H9 (cell line): ENCODE measurements at places on chromosomes 11 and 22. TPM values are rescaled to one million over a fixed set of nuclear protein-coding genes. Genes with fewer than 3 reads are reported as not detected.
A peak's percentile ranks its signal among the peaks of the same experiment; 100 is the strongest.

- H3K36me3 ChIP-seq = peaks cover 5% of the 10 kb centered on the region; the same call in 1 of the 2 replicates
- no peak overlapping the region for H3K27ac ChIP-seq
- DNase-seq = no peak
- no peak overlapping the region for H3K4me3 ChIP-seq
- no peaks in the 10 kb centered on the region for H3K27me3 ChIP-seq
Observed at GRCh38 chr11:73001615-73002014, 140.5 kb downstream of the FCHSD2 start.

The GRAP2 gene
- total RNA-seq = not detected in 2 replicates

DNA sequence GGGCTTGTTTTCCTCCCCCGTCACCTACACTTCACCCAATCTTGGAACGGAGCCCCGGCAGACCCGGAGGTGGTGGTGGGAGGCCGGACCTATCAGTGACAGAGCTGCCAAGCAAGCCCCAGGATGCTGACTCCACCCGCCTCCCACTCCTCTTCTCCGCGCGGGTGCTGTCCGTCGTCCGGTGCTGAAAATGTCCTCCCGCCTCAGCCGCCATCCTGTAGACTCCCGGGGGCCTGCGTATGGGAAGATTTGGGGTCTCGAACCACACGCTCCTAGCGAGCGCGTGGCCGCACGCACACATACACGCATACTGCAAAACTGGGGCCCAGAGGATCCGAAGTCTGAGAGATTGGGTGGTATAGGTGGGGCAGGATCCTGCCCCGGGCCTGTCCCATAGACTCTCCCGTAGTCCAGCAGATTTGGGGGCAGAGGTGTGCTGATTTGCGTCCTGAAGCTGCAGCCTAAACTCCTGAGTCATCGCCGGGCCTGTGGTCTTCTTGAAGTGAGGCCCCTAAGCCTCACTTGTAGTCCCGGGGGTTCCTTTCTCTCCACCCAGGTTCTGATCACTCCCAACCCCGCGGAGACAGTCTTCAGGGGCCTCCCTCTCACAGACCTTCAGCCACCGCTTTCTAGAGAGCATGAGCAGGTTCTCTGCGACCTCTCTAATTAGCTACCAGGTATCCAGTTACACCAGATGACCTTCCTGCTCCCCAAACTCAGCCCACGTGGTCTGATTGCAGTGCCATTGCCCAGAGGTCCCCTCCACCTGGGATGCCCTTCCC lies 796 bp upstream of the YIF1A start:
- peak; percentile 93 for DNase-seq
- no peak overlapping the region for H3K27ac ChIP-seq

DNA sequence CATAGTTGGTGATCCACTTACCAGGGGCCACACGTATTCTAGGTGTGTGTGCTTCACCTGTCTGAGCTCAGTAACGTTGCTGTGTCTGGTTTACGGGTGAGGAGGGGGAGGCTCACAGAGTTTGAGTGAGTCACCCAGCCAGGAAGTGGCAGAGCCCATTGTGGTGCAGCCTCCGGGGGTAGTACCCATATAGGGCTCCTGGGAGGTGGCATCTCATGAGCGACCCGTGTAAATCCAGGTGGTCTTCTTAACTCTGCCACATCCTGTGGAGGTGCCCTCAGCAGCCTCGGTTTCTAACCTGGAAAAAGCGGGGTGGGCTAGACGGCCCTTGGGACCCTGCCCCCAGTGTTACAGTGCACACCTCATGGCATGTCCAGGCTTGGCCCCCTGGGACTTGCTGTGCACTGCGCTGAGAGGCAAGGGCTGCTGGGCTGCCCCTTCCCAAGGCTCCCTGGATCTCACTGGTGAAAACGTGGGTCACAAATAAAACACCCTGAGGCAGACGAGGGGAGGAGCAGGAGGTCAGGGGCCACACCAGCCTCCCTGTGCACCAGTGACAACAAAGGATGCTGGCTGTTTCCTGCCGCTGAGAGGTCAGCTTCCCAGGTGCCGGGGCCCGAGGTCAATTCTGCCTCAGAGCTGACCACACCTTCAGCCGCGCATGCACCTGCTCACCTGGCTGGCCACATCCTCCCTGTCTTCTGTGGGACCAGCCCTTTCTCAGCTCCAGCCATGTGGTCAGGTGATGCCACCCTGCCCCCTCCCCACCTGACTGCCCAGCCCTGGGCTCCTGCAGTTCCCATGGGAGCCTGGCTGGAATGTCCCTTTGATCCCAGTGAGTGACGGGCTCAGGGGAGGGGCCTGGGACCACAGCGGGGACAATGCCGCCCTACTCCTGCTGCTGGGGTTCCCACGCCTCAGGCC lies 305.1 kb downstream of the CTTN start:
- no peaks in the 10 kb centered on the region for H3K4me1 ChIP-seq
- no peaks in the 10 kb centered on the region for H3K36me3 ChIP-seq
- DNase-seq = peak; percentile 63
- H3K27me3 ChIP-seq = no peaks in the 10 kb centered on the region
- H3K27ac ChIP-seq = no peak overlapping the region

GRCh38 chr11:47977623-47978022 lies 2.7 kb upstream of the PTPRJ start:
- no peaks in the 10 kb centered on the region for H3K36me3 ChIP-seq
- H3K4me3 ChIP-seq = no peak overlapping the region
- no peak overlapping the region for H3K27ac ChIP-seq
- H3K27me3 ChIP-seq = no peaks in the 10 kb centered on the region
- DNase-seq = no peak

DNA sequence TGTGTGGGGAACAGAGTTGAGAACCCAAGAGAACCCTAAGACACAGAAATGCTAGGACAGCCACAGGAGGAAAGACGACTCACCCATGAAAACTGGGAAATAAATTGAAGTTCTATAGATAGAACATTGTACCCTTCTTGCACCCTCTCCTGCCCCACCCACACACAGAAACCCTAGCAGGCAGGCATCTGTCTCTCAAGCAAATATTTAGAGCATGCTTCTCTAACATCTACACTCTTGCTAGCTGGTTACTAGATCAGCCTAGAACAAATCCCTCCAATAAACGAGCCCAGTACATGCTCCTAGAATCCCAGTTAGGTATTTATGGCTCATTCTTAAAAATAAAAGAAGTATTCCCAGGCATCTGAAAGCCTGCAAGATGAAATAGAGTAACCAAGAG lies 32.1 kb upstream of the CLPB start:
- no peaks in the 10 kb centered on the region for H3K4me1 ChIP-seq
- peaks cover 3% of the 10 kb centered on the region; the same call in 1 of the 2 replicates for H3K27me3 ChIP-seq
- no peak overlapping the region for H3K4me3 ChIP-seq
- no peaks in the 10 kb centered on the region for H3K36me3 ChIP-seq
- no peak overlapping the region for H3K27ac ChIP-seq

The NRXN2 gene
- 3.9 and 4.8 TPM in 2 replicates for total RNA-seq

GRCh38 chr22:48389916-48390315 lies 1437.8 kb downstream of the BRD1 start:
- H3K36me3 ChIP-seq = 0 out of 2 replicates have a peak, but pooled peaks cover 5% of the 10 kb centered on the region
- H3K27ac ChIP-seq = no peak overlapping the region
- H3K4me3 ChIP-seq = no peak overlapping the region
- H3K4me1 ChIP-seq = no peaks in the 10 kb centered on the region
- DNase-seq = no peak

The IL10RA gene
- not detected in 2 replicates for total RNA-seq

The SLC22A9 gene
- total RNA-seq = not detected in 2 replicates

DNA sequence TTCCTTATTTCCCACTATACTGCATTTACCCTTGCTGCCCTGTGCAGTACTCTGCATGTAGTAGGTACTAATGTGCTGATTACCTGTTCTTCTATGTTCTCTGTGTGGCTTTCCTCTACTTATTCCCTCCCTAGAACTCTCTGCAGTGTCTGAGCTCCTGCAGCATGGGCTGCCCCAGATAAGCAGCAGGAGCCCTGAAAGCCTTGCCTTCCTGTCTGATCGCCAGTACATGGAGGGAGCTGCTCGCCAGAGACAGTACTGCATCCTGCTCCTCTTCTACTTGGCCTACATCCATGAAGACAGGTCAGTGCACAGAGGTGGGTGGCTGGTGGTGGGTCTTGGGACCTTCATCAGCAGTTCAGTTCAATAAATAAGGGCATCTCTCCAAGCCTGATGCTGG lies 42.2 kb upstream of the CCDC134 start:
- H3K27ac ChIP-seq = no peak overlapping the region
- no peaks in the 10 kb centered on the region for H3K36me3 ChIP-seq
- H3K4me3 ChIP-seq = no peak overlapping the region
- peaks cover 5% of the 10 kb centered on the region for H3K4me1 ChIP-seq
- DNase-seq = no peak
- no peaks in the 10 kb centered on the region for H3K27me3 ChIP-seq

DNA sequence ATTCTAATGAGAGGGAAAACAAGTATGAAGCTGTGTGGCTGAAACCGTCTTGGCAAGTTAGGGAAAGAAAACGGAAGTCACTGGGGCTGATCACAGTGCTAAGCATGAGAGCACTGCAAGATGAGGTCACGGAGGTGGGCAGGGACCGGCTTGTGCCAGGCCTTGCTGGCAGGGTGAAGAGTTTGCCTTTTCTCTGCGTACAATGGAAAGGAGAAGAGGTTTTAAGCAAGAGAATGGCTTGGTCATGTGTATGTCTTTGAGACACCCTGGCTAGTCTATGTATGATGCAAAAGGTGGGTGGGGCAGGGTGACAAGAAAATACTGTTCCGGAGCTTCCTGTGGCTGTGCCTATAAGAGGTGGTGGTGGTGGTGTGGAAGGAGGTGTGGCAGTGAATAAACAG lies 567.9 kb downstream of the NTM start:
- H3K4me1 ChIP-seq = peaks cover 3% of the 10 kb centered on the region; the same call in 1 of the 2 replicates
- no peaks in the 10 kb centered on the region for H3K27me3 ChIP-seq
- H3K4me3 ChIP-seq = no peak overlapping the region

DNA sequence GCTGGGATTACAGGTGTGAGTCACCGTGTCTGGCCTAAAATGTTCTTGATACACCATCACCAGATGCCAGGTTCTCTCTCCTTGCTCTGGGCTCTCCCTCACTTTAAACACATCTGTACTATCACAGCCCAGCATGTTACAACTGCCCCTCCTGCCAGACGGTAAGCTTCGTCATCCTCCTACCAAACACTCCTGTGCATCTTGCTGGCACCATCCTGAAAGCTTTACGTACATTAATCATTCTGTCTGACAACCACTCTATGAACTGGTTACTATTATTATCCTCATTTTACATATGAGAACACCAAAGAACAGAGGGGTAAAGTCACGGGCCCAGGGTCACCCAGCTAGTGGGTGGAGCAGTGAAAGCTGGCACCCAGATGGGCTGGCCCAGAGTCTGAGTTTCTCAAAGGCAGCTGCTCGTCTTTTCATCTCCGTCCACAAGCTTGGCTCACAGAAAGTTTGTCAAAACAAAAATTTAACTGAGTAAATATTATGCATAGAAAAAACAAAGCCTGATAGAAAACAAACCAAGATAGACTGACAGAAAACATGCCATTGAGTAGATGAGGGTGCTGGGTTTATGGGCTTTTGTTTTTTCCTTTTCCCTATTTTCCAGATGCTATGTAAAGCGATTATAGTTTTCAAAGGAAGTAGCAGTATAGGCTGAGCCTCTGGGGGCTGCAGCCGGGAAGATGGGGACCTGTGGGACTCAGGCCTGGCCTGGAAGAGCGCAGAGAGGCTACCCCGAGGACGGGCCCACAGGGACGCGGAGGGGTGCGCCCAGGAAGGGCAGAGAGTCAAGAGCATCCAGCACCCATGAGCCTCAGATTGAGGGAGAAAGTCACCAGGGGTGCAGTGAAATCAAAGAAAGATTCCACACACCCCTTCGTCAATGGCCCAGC lies 9.5 kb downstream of the PLA2G6 start:
- no peaks in the 10 kb centered on the region for H3K27me3 ChIP-seq
- no peak overlapping the region for H3K27ac ChIP-seq
- no peak overlapping the region for H3K4me3 ChIP-seq
- DNase-seq = no peak

GRCh38 chr11:83480811-83481210 lies 194.6 kb upstream of the CCDC90B start:
- no peak overlapping the region for H3K4me3 ChIP-seq
- peaks cover 4% of the 10 kb centered on the region; the same call in 1 of the 2 replicates for H3K4me1 ChIP-seq
- H3K27me3 ChIP-seq = no peaks in the 10 kb centered on the region
- H3K27ac ChIP-seq = no peak overlapping the region

- no peaks in the 10 kb centered on the region for H3K4me1 ChIP-seq
- H3K27ac ChIP-seq = no peak overlapping the region
- H3K27me3 ChIP-seq = no peaks in the 10 kb centered on the region
- peaks cover 8% of the 10 kb centered on the region; the same call in 2 of the 3 replicates for H3K36me3 ChIP-seq
Observed at GRCh38 chr11:64914123-64914522, 2.9 kb downstream of the ATG2A start.

DNA sequence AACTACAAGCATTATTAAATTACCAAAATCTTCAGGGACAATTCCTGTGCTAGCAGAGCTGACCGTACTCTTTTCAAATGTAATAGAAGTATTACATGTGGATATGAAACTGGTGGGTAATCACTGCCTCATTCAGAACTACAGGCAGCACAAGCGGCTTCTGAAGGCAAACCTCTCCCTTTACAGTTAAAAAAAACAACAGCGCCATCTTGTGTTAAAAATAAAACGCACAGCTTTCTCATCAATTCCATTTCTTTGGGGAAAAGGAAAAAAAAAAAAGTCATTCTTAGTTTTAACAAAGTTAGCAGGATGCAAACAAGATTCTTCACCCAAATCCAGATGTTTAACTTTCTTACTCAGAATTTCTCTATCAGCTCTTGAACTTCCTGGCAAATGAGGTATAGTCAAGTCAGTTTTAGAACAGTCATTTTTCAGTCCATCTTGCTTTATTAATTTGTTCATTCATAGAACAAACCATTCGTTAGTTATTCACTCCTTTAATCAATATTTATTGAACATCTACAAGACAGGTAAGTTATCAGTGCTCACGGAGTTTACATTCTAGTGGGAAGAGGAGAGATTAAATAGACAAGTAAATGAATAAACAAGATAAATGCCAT lies 331.8 kb upstream of the MPPED2 start:
- H3K36me3 ChIP-seq = no peaks in the 10 kb centered on the region
- H3K4me1 ChIP-seq = no peaks in the 10 kb centered on the region
